Right renal pelvis (tissue), 4 donors: ENCODE measurements at places on chromosomes 6 and 20. TPM values are rescaled to one million over a fixed set of nuclear protein-coding genes. Genes with fewer than 3 reads are reported as not detected.

GRCh38 chr20:20083807-20084206, 31.5 kb downstream of the CFAP61 start:
- no peak for DNase-seq

DNA sequence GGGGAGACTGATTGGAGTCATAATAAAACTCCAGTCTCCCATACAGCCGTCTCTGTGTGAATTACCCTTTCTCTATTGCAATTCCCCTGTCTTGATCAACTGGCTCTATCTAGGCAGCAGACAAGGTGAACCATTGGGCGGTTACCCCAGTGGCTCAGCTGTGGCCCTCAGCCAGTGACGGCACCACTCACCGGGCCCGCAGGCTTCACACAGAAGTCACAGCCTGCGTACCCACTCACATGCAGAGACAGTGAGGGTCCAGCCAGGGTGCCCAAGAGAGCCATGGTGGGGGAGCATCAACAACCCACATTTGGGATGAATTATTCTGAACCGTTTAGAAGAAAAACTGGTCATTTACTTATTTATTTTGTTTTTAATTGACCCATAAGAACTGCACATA, 78.5 kb downstream of the WDR27 start:
- no peak for DNase-seq

- no peak for DNase-seq
Observed at GRCh38 chr20:39745380-39745779, 783.2 kb downstream of the DHX35 start.

DNA sequence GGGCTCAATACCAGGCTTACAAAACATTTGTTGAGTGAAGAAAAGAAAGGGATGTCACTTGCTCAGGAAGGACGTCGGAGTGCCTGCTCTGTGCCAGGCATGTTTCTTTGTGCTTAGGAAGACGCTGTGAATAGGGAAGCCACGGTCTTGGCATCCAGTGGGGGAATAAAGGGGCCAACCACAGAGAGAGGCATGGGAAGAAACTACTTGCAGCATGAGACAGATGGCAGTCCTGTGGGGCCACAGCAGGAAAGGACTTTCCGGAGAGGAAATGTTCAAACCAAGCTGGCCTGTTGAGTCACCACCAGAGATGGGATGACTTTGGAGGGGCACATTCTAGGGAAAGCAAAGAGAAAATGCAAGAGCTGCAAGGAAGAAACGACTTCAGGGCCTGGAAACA, 173.2 kb downstream of the CDH26 start:
- no peak for DNase-seq

- no peak for DNase-seq
Observed at GRCh38 chr6:12049165-12049564, 37.1 kb downstream of the HIVEP1 start.

- no peak for DNase-seq
Observed at GRCh38 chr6:39804466-39805065, 12.4 kb downstream of the DAAM2 start.

GRCh38 chr6:3061501-3061941, 6.8 kb upstream of the RIPK1 start:
- no peak for DNase-seq

DNA sequence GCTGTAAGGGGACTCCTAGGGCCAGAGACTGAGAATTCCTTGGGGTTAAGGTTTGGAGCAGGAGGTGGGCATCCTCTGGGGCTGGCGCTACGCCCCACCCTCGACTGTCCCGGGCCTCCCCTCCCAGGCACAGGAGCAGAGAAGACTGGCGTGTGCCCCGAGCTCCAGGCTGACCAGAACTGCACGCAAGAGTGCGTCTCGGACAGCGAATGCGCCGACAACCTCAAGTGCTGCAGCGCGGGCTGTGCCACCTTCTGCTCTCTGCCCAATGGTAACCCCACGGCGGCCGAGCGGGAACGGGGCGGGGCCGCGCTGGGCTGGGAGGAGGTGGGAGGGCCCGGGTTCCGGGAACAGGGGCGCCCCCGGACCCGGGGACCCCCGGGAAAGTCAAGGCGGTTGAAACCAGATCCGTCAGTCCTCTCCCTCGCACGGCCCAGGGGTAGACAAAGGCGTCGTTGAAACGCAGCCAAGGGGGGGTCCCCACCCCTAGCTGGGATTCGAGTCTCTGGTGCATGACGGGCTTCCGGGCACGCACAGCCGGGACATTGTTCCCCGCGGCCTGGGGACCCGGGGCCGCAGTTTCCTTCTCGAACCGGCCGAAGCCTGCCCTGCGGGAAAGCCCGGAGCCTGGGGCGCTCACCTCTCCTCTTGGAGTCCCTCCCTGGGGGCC, 844 bp downstream of the WFDC2 start:
- DNase-seq = peak; percentile 68

GRCh38 chr6:154206141-154206540, 150.5 kb downstream of the IPCEF1 start:
- DNase-seq = no peak

DNA sequence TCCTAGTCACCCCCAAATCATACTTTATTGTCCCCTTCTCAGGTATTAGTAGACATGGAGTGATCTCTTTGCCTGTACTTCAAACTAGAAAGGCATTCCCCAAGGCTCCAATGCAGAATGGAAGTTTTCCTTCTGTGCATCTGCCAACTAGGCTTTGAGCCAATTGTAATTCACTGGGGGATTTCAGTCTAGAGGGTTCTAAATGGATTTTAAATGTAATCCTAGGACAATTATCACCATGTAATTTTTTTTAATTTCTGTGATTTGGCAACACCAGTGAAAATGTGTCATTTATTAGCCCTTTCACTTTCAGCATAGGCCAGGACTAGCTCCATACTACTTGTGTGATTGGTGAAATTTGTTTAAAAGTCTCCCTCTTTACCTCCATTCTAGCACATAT, 557.6 kb upstream of the MARCKS start:
- DNase-seq = no peak

TBXT gene
- polyA plus RNA-seq = 0.04 TPM

NKAPL gene
- 2.3 TPM for polyA plus RNA-seq

MROH8 gene
- 5.8 TPM for polyA plus RNA-seq

PRSS35 gene
- 47.8 TPM for polyA plus RNA-seq
